ENCODE measurements at places on chromosomes 5 and 9. TPM values are rescaled to one million over a fixed set of nuclear protein-coding genes. Genes with fewer than 3 reads are reported as not detected.

WNK2 gene
- 7.2 TPM for polyA plus RNA-seq

BTNL8 gene
- 0.15 TPM for polyA plus RNA-seq

TGFBI gene
- polyA plus RNA-seq: 243 TPM

TMEM174 gene
- not detected for polyA plus RNA-seq

HTR4 gene
- polyA plus RNA-seq: not detected

ANKRD33B gene
- 2.1 TPM for polyA plus RNA-seq

DEPDC1B gene
- polyA plus RNA-seq: 5.1 TPM

QRFP gene
- polyA plus RNA-seq: not detected

FTMT gene
- polyA plus RNA-seq: not detected

TICAM2 gene
- polyA plus RNA-seq: 7.6 TPM

HACD4 gene
- polyA plus RNA-seq: 1.0 TPM

FOXD4L4 gene
- not detected for polyA plus RNA-seq

EGFLAM gene
- 49.3 TPM for polyA plus RNA-seq

NTRK2 gene
- 20.5 TPM for polyA plus RNA-seq

NUTM2F gene
- not detected for polyA plus RNA-seq
